ENCODE measurements at places on chromosomes 11 and 22. TPM values are rescaled to one million over a fixed set of nuclear protein-coding genes. Genes with fewer than 3 reads are reported as not detected.
A peak's percentile ranks its signal among the peaks of the same experiment; 100 is the strongest.

GRCh38 chr11:112498701-112499100, 238.0 kb upstream of the PLET1 start:
- DNase-seq, result no peak
- H3K27ac ChIP-seq, result no peak overlapping the region
- no peak overlapping the region for H3K4me3 ChIP-seq
- no peaks in the 10 kb centered on the region for H3K4me1 ChIP-seq

GRCh38 chr11:44313761-44314489, 4.0 kb upstream of the ALX4 start:
- no peak overlapping the region for H3K27ac ChIP-seq
- H3K27me3 ChIP-seq, result no peaks in the 10 kb centered on the region
- H3K4me1 ChIP-seq, result peaks cover 4% of the 10 kb centered on the region

DNA sequence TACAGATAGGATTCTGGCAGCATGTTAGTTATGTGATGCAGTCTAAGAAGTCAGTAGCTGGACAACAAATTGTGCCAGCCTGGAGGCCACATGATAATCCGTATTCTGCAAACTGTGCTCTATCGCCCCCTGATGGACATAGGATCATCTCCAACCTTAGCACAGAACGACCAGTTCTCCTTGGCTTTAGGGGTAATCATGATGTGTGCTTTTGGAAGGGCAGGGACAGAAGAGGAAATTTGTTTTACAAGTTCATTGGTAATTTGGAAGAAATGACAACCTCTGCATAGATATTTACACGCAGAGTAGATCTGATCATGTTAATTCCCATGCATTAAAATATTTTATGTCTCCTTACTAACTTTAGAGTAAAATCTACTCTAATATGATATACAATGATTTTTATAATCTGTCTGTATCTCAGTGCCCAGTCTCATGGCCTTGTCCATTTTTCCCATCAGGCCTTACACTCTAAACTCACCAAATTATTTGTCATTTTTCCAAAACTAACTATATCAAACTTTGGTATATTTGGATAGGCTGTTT, 12.1 kb downstream of the OR10D3 start:
- no peak for DNase-seq
- no peak overlapping the region for H3K27ac ChIP-seq
- H3K27me3 ChIP-seq, result no peaks in the 10 kb centered on the region
- H3K4me1 ChIP-seq, result no peaks in the 10 kb centered on the region

- peak overlapping the region; percentile 62 for H3K4me3 ChIP-seq
- peaks cover 9% of the 10 kb centered on the region for H3K4me1 ChIP-seq
- H3K27ac ChIP-seq, result no peak overlapping the region
- H3K36me3 ChIP-seq, result no peaks in the 10 kb centered on the region
Measured at GRCh38 chr22:43014316-43014868, 557 bp downstream of the PACSIN2 start.

NCR3LG1 gene
- total RNA-seq, result 5.6 TPM

MMP3 gene
- not detected for total RNA-seq

MYRF gene
- total RNA-seq, result 23.3 TPM

FGF19 gene
- not detected for total RNA-seq

KRTAP5-1 gene
- total RNA-seq, result not detected
